ENCODE measurements at places on chromosomes 3 and 15. TPM values are rescaled to one million over a fixed set of nuclear protein-coding genes. Genes with fewer than 3 reads are reported as not detected.

The PRKAR2A gene
- total RNA-seq: 59.6 TPM

- DNase-seq: no peak
Measured at GRCh38 chr15:71348597-71348996, 233.3 kb downstream of the THSD4 start.

DNA sequence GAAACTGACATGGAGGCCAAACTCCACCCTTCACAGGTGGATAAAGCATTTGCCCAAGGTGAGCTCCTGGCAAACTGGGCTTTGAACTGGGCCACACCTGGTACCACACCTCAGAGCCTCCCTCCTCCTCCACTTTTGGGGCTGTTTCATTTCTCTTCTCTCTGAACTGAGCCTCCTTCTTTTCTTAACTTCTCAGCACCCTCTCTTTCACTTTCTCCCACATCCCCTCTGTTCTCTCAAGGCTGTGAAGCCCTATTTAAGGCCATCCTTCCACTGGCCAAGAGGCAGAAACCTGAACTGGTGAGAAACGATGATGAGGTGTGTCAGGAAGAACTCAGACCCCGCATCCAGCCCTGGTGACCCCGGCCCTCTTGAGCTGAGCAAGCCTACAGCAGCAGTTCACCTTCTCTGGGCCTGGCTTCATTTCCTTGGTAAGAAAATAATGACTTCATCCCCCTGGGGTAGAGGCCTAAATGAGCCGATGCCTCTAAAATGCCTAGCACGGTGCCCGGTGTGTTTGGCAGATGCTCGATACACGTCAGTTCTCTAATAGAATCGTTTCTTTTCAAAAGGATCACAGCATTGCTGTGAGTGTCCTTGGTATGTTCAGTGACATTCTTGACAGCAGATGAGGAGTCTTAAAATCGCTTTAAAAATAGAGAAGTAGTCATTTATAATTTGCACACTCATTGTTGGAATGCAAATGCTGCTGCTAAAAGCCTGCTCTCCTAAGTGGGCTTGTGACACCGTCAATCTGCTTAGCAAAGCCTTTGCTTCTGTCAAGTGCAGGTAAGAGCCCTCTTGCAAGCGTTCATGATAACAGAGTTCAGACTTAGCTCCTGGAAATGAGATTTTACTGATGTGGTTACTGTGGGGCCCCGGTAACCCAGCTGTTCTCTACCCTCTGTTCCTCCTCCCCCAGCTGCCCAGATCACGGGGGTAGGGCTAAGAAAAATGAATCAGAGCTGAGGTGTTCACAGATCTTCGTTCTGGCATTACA is 97.7 kb upstream of the ATP2B2 start:
- no peak for DNase-seq

DNA sequence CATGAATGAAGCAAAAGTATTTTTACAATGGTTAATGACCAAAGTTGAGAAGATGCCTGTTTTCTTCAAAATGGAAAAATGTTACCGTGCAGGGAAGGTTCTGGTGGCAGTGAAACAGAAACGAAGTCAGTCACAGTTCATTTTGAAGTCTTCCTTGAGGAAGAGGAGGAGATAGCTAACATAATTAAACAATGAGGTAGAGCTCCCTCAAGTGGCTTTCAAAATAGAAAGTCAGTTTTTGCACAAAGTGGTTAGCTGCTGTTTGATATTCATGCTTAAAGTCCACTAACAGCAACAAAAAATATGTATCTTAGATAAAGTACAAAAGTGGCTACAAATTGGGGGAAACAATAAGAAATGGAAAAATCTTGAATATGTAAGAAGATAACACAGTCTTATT is 87.3 kb downstream of the TFG start:
- no peak for DNase-seq
